ENCODE measurements at places on chromosomes 4 and X.

- no peaks in the 10 kb centered on the region for H3K36me3 ChIP-seq
- no peak overlapping the region for H3K27ac ChIP-seq
- DNase-seq: no peak
- H3K4me1 ChIP-seq: no peaks in the 10 kb centered on the region
- no peak overlapping the region for H3K4me3 ChIP-seq
Observed at GRCh38 chrX:8453611-8454010, 11.0 kb upstream of the VCX3B start.

GRCh38 chrX:19804151-19804550, 83.2 kb downstream of the SH3KBP1 start:
- H3K4me3 ChIP-seq: no peak overlapping the region
- no peaks in the 10 kb centered on the region for H3K27me3 ChIP-seq
- H3K4me1 ChIP-seq: no peaks in the 10 kb centered on the region
- no peak overlapping the region for H3K27ac ChIP-seq
- DNase-seq: no peak
- H3K36me3 ChIP-seq: no peaks in the 10 kb centered on the region

DNA sequence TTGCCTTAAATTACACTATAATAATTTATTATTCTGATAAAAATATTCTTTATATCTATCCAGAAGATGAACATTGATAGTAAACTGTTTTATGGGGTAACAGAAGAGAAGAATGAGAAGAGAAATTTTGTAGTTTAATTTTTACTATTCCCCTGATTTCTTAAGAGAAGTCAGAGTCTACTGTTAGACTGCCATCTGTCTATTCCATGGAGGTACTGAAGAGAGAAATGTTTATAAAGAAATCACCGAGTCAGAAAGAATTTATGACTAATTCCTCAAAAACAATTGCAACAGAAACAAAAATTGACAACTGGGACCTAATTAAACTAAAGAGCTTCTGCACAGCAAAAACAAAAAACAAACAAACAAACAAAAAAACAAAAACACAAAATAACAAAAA, 149.9 kb downstream of the FGF16 start:
- no peaks in the 10 kb centered on the region for H3K4me1 ChIP-seq
- H3K27me3 ChIP-seq: no peaks in the 10 kb centered on the region
- no peak overlapping the region for H3K27ac ChIP-seq
- H3K4me3 ChIP-seq: no peak overlapping the region
- no peak for DNase-seq
- no peaks in the 10 kb centered on the region for H3K36me3 ChIP-seq

DNA sequence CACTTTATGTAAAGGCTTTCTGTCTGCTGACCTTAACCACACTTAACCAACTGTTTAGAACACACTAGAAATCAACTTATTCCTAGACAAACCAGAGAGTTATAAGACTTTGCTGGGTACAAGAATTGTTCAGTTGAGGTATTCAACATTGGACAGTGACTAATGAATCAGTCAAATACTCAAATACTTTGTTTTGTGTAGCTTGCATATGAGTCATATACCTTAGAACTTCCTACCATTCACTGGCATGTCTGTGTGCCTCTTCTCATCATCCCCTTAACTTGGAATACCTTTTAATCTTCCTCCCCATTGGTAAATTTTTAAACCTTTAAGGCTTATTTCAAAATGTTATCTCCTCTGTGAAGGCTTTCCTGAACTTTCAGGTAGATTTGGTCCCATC, 708.8 kb upstream of the GRIA3 start:
- H3K4me1 ChIP-seq: no peaks in the 10 kb centered on the region
- H3K4me3 ChIP-seq: no peak overlapping the region
- no peak for DNase-seq
- H3K36me3 ChIP-seq: no peaks in the 10 kb centered on the region
- no peak overlapping the region for H3K27ac ChIP-seq
- no peaks in the 10 kb centered on the region for H3K27me3 ChIP-seq

DNA sequence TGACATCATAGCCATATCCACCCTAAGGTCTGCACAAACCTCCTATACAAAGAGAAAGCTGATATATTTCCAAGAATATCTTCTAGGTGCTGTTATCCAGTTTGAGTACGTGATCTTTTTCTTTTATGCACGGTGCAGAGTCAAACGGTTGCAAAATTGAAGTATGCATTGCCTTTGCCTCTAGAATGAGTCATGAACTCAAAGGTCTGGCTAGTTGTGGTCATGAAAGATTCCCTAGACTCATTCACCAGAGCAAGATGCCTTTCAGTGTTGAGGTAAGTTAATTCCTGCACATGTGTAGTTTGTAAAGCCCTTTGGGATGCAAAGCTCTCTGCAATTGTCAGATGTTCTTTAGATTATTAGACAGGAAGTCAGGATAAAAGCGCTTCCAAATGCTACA, 704.4 kb downstream of the PCDH19 start:
- no peak overlapping the region for H3K27ac ChIP-seq
- H3K36me3 ChIP-seq: no peaks in the 10 kb centered on the region
- no peaks in the 10 kb centered on the region for H3K27me3 ChIP-seq
- H3K4me1 ChIP-seq: no peaks in the 10 kb centered on the region

GRCh38 chrX:112377481-112377880, 294.9 kb upstream of the TRPC5 start:
- no peak overlapping the region for H3K27ac ChIP-seq
- H3K4me3 ChIP-seq: no peak overlapping the region
- H3K4me1 ChIP-seq: no peaks in the 10 kb centered on the region
- H3K36me3 ChIP-seq: no peaks in the 10 kb centered on the region

DNA sequence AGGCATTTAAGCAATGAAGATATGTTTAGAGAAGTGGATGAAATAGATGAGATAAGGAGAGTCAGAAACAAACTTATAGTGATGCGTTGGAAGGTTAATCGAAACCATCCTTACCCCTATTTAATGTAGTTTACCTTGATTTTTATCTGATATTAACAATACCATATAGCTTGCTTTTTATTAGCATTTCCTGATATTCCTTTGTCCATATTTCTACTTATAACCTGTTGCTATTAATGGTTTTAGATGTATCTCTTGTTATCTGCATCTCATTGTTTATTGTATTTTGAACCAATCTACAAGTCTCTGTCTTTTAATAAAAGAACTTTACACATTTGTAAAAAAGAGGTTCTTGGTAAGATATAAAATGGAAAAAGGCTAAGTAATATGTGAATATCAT, 1.6 kb downstream of the TCEAL9 start:
- DNase-seq: no peak
- H3K4me1 ChIP-seq: no peaks in the 10 kb centered on the region
- no peaks in the 10 kb centered on the region for H3K36me3 ChIP-seq
- no peak overlapping the region for H3K4me3 ChIP-seq
- H3K27ac ChIP-seq: no peak overlapping the region

GRCh38 chr4:6658597-6659075, 18.2 kb downstream of the MRFAP1 start:
- no peaks in the 10 kb centered on the region for H3K4me1 ChIP-seq
- H3K4me3 ChIP-seq: peak overlapping the region; percentile 34
- H3K36me3 ChIP-seq: no peaks in the 10 kb centered on the region
- no peak overlapping the region for H3K27ac ChIP-seq
